Activated CD4-positive, alpha-beta T cell treated with anti-CD3 and anti-CD28 coated beads for 1 hour (primary cell): ENCODE measurements at places on chromosomes 1 and 21.

DNA sequence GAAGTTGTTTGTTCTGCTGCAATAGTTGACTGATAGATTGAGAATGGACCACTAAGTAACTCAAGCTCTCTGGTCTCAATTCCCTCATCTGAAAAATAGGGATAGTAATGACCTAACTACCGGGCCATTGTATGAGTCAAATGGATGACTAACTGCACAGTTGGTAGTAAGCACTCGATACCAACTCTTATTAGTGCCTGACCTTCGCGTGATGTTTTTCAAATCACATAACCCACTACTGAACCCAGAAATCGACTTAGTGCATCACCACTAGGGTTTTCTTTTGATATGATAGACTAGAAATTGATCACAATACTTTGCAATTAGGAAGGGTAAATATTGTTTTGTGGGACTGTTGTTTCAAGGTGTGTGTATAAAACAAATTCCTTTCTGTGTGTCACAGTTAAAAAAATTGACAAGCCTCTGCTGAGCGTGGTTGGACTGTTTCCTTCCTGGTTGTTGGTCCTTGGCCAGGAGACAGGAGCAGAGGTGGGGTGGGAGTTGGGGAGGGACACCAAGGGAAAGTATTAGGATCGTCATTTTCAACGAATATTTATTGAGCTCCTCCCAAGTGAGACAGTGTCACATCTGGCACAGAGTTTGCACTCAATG is 54.0 kb upstream of the LRP8 start:
- DNase-seq: no peak

DNA sequence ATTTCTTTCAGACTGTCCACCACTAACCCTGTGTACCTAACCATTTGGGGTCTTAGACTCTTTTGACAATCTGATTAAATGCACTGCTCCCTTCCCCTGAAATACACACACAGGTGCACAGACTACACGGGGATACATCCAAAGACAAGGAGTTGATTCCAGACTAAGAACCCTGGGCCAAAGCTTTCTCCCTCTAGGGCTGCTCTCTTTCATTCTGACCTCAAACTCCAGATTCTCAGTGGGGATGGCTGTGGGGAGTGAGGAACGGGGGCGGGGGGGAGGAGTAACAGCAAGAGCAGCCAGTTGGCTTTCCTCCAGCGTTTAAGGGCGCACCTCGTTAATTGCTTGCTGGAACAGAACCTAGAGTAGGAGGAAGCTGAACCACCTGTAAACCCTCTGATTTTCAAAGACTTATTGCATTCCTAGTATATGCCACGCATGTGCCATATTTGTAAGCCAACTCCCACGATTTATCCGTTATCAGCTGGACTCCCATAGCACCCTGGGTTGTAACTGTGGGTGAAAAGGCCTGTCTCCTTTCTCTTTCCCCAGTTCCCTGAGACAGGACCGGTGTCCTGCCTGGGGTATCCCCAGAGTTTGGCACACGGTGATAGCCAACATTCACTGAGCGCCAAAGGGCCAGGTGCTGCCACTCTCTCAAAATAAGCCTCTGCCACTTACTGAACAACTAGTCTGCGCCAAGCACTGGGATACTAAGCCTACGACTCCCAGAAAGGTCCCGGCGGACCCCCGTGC is 920 bp downstream of the MTHFR start:
- DNase-seq: no peak

DNA sequence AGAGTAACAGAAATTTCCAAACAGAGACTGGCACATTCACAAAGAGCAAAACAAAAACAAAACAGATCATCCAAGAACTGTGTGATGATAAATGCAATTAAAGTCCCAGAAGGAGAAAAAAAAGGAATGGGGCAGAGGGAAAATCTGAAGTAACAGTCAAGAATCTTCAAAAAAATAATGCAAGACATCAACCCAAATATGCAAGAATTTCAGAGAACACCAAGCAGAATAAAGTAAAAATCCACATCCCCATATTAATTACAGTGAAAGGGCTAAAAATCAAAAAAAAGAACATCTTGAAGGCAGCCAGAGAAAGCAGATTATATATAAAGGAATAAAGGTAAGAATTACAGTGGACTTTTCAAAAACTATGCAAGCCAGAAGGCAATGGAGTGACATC is 67.1 kb downstream of the FOXJ3 start:
- no peak for DNase-seq

- no peak for DNase-seq
These were observed 75.7 kb upstream of the KIF26B start for GRCh38 chr1:245079021-245079609.

- no peak for DNase-seq
These were observed 99.4 kb downstream of the ATP5PO start for GRCh38 chr21:33816174-33816573.

- no peak for DNase-seq
These were observed 6.0 kb upstream of the CITED4 start for GRCh38 chr1:40868051-40868723.

- no peak for DNase-seq
These were observed 405.0 kb downstream of the PLPP3 start for GRCh38 chr1:56174176-56174885.

DNA sequence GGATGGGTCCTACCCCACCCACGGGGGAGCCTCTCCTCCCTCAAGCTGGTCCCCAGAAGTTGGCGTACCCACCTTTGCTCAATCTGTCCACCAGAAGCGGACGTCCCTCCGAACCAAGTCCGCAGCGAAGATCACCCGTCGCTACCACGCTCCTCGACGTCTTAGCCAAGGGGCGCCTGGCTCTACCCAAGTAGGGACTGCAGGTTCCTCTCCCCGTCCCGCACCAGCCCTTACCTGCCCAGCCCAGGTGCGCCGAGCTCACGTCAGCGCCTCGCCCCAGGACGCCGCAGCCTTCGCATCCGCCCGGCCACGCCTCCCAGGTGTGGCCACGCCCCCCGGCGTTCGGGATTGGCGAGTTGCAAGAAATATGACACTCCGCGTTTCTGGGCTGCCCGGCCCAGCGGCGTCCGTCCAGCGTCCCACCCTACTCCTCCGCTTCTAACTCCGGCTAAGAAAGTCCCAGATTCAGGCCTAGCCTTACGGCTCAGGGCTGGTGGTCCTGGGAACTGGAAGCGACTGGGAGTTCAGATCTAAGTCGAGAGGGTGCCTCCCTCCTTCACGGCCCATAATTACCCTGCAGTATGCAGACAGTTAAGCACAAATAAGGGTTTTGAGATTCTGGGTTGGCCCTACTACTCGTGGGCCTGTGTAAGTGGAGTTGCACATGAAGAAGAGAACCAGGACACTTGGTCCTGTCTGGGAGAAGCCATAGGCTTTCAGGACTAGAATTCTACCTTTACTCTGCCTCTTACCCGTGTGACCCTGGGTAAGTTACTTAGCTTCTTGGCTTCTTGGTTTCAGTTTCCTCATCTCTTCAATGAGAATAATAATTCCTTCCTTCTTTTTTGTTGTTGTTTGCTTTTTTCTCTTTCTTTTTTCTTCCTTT is at the start of gene IRF6:
Gene IRF6, minus strand, starts transcription at position 268 of the 886 bp plus-strand sequence. CDS start 4,729 bp downstream, outside the sequence.
- DNase-seq: peak; percentile 44

DNA sequence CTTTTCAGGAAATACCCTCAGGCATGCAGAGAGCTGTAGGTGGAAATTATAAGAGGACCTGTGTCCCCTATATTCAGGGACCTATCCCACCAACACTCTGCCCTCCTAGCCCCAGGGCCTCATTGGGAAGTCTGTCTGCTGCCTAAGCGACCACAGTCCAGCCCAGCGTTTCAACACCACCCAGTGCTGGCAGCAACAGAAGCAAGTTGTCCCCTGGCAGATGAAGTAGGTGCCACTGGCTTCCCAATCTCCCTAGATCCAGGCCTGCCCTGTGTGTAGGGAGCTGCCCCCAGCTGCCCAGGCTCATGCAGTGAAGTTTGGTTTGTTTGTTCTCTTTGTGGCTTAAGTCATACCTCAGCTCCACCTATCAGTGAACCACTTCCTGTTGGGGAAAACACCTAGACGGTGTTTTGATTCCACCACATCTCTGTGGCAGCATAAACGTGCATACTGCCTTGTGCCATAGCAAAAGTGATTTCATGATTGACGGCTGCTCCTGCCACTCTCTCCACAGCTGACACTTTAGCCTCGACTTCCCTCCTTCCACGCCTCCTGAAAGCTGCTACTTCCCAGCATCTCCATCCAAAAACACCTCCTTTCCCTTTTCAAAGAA is 8.1 kb upstream of the LEFTY1 start:
- peak; percentile 51 for DNase-seq

- no peak for DNase-seq
These were observed 9.8 kb downstream of the PLA2G5 start for GRCh38 chr1:20079661-20080305.

DNA sequence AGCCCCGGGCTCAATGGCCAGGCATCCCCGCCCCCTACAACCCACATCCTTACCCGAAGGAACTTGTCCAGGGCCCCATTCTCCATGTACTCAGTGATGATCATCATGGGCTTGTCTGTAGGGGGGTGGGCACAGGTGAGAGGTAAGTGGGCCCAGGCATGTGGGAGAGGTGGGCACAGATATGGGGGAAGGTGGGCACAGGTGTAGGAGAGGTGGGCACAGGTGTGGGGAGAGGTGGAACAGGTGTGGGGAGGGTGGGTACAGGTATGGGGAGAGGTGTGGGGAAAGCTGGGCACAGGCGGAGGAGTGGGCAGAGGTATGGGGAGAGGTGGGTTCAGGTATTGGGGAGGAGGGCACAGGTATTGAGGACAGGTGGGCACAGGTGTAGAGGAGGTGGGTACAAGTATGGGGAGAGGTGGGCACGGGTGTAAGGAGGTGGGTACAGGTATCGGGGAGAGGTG is 23.5 kb downstream of the EPHA2 start:
- no peak for DNase-seq

DNA sequence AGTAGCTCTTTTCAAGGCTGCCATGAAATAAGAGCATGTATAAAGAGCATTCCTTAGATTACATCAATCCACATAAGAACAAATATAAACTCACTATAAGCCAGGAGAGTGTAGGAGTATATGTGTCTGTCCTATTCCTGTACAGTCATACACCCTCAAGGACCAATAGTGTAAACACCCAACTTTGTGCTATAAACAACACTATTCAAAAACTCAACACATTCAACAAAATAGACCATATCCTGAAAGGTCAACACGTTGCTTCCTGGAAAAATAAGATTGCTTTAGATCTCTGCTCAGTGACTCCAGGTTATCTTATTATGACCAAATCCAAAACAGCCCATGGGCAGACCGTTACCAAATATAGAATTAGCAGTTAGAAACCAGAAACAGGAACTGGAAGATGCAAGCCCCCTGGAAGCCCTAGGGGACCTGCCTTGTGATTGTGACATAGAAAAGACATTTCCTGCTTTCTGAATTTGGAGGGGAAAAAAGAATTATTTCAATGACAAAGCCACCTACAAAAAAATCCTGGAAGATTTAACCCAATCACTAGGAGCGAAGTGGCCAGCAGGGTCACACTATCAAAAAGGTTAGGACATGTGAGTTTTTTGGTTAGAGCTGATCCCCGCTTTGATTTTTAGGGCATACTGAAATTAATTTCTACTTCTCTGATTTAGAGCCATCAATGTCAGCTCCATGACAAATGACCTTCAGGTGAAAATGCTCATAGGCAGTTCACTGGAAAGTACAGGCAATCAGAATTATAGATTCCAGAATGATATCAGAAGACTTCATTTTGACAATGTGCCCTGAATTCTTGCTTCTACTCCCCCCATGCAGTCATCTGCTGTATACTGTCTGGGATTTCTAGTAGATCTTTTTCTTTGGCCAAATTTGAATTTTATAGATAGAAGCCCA is 59.9 kb downstream of the LRRC8C start:
- no peak for DNase-seq

DNA sequence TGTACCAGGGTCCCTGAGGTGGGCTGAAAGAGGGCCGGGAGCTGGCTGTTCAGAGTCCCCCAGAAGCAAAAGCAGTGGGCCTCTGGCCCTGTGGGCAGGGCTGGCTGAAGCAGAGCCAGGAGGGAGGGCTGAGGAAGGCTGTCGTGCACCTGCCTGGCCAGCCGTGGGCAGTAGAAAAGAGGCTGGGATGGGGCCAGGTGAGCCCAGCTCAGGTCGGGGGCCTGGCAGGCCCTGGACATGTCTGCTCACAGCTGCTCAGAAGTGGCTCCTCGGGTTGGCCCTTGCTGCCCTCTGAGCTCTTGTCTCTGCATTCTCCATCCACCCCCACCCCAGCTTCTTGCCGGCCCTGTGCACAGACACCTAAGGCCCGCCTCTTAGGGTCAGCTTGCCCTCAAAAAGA is 60.0 kb downstream of the TCP10L start:
- DNase-seq: no peak

GRCh38 chr1:90122654-90123340 is 127.9 kb downstream of the ZNF326 start:
- no peak for DNase-seq

DNA sequence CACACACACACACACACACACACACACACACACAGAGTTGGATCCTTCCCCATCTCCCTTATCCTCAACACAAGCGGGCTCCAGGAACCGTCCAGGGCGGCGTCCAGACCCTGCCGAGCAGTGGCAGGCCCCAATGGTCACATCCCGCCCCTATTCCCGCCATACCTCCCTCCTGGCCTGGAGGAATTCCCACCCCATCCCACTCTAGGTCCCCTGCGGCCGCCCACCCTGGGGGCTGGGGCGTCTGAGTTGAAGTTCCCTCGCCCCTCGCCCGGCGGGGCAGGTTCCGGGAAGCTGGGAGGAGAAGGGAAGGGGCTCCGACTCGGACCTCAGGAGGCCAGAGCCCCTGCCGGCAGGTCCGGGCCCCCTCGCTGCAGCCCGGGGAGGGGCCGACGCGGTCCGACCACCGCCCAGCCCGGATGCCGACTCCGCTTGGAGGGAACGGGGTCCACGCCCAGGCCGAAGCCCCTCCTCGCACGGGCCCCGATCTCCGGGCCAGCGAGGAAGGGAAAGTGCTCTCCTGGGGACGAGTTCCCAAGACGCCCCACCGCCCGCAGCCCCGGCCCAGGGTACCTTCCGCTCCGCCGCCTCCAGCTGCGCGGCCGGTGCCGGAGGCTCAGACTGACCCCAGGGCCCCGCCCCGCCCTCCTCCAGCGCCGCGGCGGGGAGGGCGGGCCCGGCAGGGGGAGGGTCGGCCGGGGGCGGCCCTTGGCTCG is at the start of gene RHOC:
Gene RHOC, minus strand, starts transcription at position 623 of the 716 bp plus-strand sequence. CDS start 3,328 bp downstream, outside the sequence.
- no peak for DNase-seq

- DNase-seq: no peak
These were observed 1069.6 kb upstream of the B3GALT2 start for GRCh38 chr1:194256010-194256409.

- peak; percentile 71 for DNase-seq
These were observed 17.7 kb downstream of the PTPRC start for GRCh38 chr1:198656500-198656932.

- no peak for DNase-seq
These were observed 40.8 kb downstream of the CDCP2 start for GRCh38 chr1:54112027-54112426.

DNA sequence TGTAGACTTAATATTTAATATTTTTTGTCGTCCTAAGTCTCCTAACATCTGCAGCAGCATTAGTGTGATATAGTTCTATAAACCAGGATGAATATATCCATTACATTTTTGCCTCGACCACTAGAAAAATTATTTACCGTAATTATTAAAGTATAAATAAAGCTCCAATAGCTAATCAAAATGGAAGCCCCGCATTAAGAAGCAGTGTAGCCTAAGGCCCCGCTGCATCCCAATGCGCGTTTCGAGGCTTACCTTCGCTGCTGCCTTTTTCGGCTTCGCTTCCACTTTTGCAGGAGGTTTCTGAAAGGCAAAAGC is 891 bp downstream of the HMGN1 start:
- DNase-seq: no peak

GRCh38 chr1:205582046-205582445 is 49.8 kb downstream of the ELK4 start:
- DNase-seq: no peak

- DNase-seq: no peak
These were observed 16.1 kb upstream of the SLAMF1 start for GRCh38 chr1:160662910-160663309.

GRCh38 chr1:18283601-18284385 is 176.2 kb downstream of the IGSF21 start:
- DNase-seq: no peak
